ENCODE measurements at places on chromosomes 1 and 21.

DNA sequence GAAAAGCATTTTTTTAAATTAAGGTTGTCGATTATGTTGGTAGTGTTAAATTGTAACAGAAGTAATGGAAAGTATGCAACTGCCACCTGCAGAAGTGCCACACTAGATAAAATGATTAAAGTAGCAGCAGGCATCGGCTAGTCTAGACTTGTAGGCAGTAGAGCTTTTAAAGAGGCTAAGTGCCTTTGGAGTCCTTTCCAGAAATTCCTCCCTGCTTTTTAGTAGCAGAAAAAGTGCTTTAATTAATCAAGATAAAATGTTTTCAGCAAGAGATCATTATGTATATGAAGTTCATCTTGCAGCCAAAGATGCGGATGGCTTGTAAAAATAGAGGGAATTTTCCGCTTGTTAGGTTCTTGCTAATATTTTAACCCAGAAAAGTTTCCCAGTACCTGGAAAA lies 87.1 kb upstream of the LRRC8D start:
- no peak for DNase-seq

- no peak for DNase-seq
Observed at GRCh38 chr1:95232646-95233318, 1.2 kb upstream of the RWDD3 start.

DNA sequence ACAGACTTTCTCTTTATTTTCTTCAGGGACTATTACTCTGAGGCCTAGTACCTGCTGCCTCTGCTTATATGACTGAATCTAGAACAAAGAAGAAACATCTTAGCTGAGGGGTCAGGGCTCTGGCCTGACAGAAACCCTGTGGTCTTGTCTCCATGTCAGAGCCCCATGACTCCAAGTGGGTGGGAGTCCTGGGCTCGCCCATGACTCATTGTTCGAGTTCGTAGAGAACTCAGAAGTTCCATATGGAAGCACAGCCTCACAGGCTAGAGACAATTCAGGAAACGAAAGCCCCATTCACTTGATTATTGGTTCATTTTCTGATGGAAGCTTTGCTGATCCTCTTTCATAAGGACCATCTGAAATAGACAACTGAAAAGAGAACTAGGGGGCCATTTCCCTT lies 73.2 kb downstream of the CD58 start:
- DNase-seq, result peak; percentile 63

DNA sequence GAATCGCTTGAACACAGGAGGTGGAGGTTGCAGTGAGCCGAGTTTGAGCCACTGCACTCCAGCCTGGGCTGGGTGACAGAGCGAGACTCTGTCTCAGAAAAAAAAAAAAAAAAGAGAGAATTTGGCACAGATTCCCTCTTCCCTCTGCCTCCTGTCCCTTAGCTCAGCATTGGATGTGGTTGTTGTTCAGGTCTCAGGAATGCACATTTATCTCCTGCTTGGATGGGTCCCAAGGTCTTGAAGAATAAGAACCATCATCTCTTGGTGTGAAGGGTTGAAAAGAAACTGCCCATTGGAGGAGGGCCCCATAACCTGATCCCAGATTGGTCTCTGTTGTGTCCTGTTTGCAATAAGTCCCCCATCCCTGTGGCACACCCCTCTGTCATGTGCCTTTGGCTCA lies 34.9 kb downstream of the UBIAD1 start:
- no peak for DNase-seq

GRCh38 chr1:209202830-209203532 lies 380.5 kb upstream of the CAMK1G start:
- peak; percentile 53 for DNase-seq

Data from renal cortical epithelial cell (primary cell).